ENCODE measurements at places on chromosomes 3 and 15. TPM values are rescaled to one million over a fixed set of nuclear protein-coding genes. Genes with fewer than 3 reads are reported as not detected.

DNA sequence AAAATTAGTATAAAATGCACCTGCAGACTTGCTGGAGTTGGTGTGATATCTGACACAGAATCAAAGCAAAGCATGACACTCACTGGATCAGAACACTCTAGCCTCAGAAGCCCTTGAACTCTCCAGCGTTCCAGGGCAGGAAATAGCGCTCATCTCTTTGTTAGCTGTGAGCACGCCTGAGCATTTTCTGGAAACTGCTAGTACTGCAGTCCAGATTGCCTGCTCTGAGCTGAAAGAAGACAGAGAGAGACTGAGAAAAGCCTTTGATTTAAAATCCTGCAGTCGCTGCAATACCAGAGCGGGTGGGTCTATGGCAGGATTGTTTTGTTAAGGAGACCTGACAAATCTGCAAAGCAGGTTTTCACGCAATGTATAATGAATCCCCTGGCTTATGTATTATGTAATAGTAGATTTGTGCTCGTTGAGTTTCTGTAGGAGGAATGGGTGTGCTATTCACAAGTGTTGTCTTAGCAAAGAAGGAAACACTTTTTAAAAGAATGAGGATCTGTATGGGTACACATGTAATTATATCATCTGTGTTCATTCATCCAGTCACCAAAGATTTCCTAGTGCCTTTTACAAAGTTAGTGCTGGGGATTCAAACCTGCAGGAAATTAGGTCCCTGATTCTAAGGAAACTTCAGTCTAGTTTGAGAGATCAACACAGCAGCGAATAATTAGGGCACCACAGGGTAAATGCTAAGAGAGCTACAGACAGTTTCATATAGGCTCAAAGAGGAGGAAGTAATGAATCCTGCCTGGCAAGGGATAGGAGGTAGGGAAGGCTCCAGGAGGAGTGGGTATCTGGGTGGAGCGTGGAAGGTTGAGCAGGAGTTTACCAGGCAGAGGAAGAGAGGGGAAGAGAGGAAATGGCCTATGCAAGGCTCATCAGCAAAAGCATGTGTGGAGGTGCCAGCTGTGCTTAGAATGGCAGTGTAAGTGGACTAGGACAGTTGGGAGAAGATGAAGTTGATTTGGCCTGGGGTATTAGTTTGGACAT, 26.1 kb upstream of the MGLL start:
- DNase-seq = peak; percentile 19

DNA sequence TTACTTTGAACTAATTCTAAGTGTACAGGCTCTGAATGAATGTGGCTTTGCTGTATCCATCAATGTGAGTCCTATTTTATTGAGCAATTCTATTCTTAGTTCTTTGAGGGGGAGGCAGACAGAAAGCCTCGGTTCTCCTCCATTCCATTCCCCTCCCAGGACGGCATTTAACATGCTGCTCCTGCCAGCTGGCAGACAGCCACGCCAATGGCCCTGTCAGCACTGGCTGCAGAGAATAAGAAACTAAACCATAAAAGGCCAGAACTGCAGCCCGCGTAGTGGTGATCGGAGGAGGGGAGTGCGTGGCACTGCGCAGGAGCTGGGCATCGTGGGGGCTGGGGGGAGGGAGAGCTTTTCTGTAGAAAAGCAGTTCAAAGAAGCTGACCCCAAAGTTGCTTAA, 76.0 kb upstream of the HACD2 start:
- peak; percentile 82 for DNase-seq

DNA sequence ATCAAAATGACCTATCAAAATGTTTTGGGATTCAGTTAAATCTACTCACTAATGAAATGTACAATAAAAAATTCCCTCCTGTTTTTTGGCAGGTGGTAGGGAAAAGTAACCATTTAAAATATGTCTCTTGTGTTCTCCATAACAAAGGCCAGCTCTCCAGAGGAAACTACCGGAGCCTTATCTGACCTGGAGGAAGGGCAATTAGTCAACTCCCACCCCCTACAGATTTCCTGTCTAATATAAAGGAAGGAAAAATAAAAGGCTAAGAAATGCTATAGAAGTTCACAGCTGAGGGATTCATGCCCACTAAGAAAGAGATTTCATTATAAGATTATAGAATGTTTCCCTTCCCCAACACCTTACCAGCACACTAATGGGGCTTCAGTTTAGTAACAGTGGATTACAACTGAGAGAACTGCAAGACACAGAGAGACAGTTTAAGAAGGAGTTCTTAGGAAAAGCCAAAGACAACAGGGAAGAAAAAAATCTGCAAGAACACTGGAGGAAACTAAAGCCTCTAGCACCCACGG, 376.5 kb upstream of the KCNMB2 start:
- DNase-seq = peak; percentile 84

FAM174B gene
- 87.6 TPM for total RNA-seq

DNA sequence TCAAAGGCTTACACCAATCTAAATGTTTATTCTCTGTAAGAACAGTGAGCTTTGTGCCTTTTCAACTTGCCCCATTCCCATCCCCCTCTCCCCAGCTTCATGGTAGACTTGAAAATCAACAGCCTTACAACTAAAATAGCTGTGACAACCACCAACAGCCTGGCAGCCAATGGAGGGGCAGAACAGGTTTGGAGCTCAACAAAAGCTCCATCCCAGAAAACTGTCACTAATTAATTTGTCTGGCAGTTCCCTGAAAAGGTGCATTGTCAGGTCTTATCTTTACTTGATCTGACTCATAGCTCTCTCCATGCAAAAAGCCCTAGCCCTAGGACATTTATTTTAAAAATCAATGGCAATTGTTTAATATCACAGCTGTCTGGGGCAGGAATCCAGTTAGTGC, 22.6 kb downstream of the MTHFS start:
- no peak for DNase-seq

DNA sequence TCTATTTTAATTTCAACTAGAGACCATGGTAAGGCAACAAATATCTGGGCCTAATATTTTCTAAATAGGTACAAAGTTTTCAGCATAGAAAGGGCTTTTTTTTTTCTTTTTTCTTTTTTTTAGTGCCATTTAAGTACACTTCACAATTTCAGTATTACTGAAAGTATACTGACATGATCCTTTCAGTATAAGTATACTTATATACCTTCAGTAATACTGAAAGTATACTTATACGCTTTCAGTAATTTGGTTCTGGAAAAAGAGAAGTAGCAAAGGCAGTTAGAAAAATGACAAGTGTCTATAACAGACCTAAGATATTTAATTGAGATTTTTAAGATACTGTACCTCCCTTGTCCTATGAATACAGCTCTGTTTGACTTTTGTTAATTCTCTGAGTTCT, 339.2 kb downstream of the EPHA3 start:
- no peak for DNase-seq

DNA sequence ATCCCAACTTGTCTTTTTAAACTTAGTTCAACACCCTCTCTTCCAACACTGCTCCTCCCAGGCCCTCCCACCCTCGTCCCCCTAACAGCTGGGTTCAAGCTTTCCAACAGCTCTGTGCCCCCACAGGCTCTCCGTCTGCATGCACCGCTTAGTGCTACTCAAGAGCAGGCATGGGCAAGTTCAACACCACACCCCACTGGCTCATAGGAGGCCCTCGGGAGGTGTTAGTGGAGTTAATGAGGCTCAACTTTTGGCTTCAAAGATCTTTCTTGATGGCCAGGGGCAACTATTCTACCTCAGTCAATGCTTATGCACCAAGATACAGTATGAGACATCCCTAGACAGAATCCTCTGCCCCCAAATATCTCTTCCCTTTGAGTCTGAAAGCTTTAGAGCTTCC, 114.4 kb downstream of the ANP32A start:
- no peak for DNase-seq

- no peak for DNase-seq
These were observed 31.7 kb downstream of the HES1 start for GRCh38 chr3:194167480-194168282.

GABRR3 gene
- total RNA-seq = not detected

GRCh38 chr15:43903864-43904290, 77.1 kb downstream of the WDR76 start:
- peak; percentile 47 for DNase-seq

CPLX3 gene
- total RNA-seq = not detected

RAD51 gene
- 3.7 TPM for total RNA-seq

DNA sequence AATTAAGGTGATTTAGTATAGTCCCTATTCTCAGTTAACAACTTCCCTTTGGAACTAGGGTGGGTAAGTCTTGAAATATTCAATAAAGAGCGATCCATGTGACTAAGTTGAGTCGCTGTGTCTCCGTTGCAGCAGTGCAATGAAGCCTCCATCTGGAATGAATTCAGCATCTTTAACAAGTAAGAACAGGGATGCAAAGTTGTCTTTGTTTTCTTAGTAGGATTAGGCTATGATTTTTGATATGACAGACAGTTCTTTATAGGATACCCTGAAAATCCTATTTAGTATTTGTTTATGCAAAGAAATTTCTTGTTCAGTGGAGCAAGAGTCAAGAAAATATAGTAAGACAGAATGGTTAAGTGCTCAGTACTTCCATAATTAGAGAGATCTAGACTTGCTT, 52.7 kb downstream of the RBMS3 start:
- no peak for DNase-seq

GRCh38 chr3:123953735-123954134, 7.3 kb downstream of the CCDC14 start:
- no peak for DNase-seq

DNA sequence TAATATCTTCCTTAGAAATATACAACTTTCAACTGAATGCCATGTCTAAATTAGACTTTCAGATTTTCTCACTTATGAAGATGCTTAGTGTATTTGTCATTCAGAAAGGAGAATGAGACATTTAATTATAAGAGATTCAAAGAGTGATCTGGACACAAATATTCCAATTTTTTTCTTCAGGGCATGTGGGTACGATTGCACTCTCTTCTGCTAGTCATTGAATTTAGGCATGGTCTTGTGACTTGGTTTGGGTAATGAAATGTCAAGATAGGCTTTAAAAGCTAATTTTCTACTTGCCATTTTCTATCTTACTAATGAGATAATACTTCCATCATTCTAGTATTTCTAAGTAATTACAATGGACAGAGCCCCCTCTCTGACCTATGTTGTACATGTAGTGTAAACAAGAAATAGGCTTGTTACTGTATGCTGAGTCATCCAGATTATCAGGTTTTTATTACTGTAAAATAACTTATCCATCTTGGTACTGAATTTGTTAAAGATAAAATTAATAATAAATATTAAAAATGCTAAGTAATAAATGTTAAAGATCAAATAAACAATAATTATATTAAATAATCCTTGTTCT, 770.8 kb upstream of the BCHE start:
- no peak for DNase-seq

DNA sequence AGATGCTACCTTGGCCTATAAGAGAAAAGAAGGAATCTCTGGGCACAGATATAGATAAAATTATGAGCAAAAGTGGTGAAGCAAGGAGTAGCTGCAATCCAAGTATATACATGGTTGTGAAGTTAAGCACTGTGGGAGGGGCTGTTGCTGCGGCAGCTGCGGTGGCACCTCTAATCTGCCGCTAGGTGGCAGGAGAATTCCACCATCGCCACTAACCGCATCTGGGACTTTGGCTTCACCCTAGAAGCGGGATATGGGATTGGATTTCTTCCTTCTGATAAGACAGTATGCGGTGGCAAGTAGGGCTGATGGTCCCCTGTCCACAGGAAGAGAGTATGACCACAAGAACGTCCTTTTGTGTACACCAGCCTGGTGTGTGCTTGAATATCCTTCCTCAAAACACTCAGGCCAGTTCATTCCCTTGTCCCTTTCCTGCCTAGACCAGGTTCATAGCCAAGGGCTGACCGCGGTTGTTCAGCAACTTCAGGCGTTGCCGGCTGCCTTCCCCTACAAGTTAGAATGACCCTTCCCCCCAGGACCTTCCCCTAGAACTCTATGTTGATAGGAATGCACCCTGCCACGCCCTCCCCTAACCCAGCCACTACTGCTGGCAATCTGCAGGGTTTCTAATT, 5.1 kb downstream of the MAGEL2 start:
- DNase-seq = peak; percentile 46

DNA sequence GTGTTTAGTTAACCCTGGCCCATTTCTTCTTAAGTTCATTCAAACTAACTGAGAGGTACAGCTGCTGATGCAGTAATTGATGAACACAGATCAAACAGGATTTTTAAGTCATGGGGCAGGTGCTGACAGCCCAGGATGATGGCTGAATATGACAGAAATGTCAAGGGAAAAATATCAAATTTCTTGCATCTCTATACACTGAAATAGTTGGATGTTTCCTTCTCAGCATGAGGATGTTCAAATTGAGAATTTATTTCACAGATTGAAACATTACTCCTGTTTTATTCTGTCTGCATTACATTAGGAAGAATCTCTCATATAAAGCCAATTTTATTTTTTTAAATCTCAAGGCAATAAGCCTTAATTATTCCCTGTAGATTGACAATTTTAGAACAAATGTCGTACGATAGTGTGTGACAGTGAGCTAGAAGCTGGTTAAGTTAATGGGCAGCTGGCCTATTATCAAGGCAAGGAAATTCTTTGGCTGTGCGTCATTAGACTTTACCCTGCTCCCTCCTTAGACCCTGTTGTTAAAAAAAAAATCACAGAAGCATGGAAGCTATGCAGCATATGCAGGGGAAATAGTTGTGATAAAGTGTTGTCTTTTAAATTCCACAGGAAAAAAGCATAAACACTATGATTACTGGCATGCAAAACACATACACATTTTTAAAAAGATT, 183.8 kb upstream of the KCNMB2 start:
- no peak for DNase-seq

GRCh38 chr3:107416138-107416537, 38.9 kb downstream of the CCDC54 start:
- DNase-seq = no peak

GRCh38 chr3:172043233-172043632, 3.9 kb downstream of the FNDC3B start:
- DNase-seq = no peak

NISCH gene
- 27.7 TPM for total RNA-seq

DNA sequence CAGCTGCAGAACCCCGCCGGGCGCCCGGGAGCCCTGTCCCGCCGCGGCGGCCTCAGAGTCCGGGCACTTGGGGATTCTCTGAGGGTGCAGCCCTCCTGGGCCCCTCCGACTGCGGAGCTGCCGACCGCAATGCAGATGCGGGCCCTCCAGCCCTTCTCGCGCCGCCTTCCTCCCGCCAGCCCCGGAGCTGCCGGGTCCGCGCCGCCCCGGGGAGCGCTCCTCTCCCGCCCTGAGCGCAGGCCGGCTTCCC, 320 bp upstream of the ACAN start:
- no peak for DNase-seq

DNA sequence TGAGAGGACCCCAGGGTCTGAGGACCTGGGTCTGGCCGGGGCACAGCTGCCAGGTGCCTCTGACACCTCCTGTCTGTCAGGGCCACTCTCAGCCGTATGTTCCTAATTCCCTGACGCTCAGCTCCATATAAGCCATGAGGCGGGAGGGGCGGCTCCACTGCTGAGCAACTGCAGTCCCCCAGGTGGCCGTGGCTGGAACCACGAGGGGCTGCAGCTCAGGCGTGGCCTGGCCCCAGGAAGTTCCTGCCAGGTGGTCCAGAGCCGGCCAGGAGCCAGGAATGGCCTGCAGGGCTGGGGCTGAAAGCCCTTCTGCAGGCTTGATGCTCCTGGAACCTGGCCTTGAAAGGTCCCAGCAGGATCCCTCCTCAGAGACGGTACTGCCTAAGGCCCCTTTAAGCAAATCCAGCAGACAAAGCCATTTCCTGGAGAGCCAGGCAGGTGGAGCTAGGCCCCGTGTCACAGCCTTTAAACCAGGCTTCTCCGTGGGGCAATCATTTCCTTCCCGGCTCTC, 118.0 kb downstream of the CHSY1 start:
- DNase-seq = no peak
